ENCODE measurements at places on chromosomes 12 and 14.
A peak's percentile ranks its signal among the peaks of the same experiment; 100 is the strongest.

GRCh38 chr12:85005615-85006014 is 30.5 kb downstream of the TSPAN19 start:
- no peak for DNase-seq

DNA sequence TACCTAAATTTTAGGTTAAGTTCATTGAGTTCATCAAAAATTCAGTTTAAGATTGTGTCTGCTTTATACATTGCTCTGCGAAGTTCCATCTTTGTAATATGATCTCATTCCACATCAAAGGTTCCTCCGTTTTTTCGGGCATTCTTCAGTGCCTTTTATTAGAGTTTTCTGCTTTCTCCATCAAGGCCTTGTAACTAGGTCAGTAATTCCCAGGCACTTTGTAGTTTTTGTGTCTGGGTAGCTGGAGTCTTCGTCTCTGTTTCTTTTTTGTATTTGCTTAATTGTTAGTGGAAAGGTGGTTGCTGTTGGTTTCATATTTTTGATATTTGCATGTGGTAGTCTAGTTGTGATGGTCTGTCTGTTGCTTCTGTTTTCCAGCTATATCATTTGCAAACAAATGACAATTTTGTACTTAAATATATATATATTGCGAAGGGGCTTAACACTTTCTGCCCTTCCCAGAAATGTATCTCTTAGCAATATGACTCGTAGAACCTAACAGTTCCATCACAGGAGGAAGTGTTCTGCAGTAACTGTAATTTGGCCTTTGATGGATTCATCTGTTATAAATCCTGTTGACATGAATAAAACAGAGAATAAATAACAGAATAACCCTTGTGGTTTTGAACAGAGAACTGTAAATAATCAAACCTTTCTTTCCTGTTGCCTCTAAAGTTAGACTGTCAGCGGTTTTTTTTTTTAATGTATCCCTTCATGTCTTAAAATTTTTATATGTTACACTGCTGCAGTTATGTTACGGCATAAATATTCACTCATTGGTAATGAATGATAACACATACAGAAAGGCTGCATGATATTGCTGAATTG is 88.4 kb upstream of the DYNC1H1 start:
- DNase-seq = no peak

DNA sequence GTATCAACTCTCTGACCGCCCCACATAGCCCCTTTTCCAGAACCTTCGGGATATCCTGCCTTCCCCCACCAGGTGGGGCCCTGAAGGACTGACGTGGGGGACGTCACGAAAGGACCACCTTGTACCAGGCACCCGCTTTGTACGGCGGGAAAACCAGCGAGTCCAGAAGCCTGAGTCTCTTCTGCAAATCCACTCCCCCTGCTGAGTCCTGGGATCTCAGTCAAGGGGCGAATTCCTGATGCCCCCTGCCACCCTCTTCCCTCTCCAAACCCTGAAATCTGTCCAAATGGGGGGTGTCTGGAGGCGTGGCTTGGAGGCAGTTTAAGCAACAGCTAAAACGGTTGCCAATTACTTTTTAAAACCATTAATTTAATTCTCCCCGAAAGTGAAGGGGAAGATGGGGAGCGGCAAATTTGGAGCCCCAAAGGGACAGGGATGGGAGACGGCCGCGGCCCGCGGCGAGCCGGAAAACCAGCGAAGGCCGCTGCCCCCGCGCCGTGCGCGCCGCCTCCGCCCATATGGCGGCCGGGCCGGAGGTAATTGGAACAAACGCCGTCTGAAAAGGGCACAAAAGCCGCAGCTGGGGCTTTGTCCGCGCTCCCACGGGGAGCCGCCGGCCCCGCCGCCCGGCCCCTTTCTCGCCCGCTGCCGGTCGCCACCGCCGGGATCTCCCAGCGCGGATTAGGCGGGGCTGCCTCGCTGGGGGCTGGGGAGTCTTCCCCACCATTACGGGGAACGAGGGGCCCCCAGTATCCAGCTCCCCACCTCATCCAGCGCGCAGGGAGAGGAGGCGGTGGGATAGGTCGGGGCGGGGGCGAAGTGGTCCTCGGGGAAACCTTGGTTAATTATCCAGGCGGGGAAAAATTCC is 6.6 kb downstream of the LHX5 start:
- no peak for DNase-seq

- no peak for DNase-seq
Observed at GRCh38 chr14:76101391-76102379, 50.0 kb upstream of the GPATCH2L start.

DNA sequence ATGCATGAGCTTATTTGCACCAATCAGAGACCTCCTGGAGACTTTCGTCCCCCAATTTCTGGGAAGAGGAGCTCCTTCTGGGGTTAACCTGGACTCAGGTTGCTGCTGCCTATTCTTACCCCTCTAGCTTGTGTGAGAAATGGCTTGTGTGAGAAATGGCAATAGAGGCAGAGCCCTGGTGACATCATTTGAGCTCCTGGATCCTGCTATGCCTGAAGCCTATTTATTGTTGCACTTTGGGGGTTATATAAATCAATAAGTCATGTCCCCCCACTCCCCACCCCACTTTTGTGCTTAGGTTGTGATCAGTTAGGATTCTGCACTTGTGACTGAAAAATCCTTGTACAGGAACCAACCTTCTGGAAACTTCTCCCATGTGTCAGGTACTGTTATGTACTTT is 167.2 kb downstream of the ADCK1 start:
- no peak for DNase-seq

DNA sequence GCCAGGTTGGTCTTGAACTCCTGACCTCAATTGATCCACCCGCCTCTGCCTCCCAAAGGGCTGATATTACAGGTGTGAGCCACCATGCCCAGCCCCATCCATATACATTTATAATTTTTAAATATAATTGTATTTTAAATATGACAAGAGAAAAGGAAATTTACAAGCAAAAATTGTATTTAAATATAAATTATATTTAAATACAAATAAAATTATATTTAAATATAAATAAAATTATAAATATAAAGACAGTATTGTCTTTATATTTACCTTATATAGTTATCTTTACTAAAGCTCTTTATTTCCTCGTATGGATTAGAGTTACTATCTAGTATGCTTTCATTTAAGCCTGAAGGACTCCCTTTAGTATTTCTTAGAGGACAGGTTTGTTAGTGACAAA is 11.9 kb upstream of the ATF7 start:
- no peak for DNase-seq

GRCh38 chr12:61348871-61349270 is 911.3 kb upstream of the USP15 start:
- DNase-seq = no peak

DNA sequence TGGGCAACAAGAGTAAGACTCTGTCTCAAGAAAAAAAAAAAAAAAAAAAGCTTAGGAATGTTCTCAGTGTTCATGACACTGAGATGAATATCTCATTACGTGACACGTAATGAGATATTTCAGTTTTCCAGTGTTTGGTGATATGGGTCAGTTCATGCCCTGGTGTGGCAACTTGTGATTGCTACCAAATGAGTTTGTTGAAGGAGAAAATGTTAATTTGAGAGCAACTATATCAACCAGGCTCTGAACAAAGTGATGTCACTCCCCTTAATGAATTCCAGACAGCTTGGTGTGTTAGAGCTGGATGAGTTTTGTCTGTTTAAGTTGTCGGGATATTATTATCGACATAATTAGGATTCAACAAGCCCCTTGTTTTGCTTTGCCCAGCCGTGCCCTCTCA is 211.7 kb downstream of the DPF3 start:
- DNase-seq = no peak

- peak; percentile 21 for DNase-seq
Observed at GRCh38 chr14:91223028-91223783, 21.3 kb downstream of the GPR68 start.

GRCh38 chr12:88726806-88727720 is 146.8 kb upstream of the KITLG start:
- no peak for DNase-seq

DNA sequence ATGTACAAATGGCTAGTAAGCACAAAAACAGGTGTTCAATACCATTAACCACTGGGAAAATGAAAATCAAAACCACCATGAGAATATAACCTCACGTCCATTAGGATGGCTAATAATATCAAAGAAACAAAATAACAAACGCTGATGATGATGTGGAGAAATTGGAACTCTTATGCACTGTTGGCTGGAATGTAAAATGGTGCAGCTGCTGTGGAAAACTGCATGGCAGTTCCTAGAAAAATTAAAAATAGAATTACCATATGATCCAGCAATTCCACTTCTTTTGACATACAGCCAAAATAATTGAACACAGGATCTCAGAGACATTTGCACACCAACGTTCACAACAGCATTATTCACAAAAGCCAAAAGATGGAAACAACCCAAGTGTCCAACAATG is 51.5 kb downstream of the TMPRSS12 start:
- no peak for DNase-seq

- DNase-seq = no peak
Observed at GRCh38 chr12:60278209-60278608, 682.4 kb downstream of the SLC16A7 start.

- no peak for DNase-seq
Observed at GRCh38 chr12:39122562-39123204, 217.3 kb upstream of the CPNE8 start.

GRCh38 chr14:41663473-41663850 is 56.8 kb downstream of the LRFN5 start:
- DNase-seq = no peak

- DNase-seq = no peak
Observed at GRCh38 chr14:89419973-89420482, 3.0 kb upstream of the FOXN3 start.

- DNase-seq = no peak
Observed at GRCh38 chr14:52987042-52987441, 36.2 kb upstream of the FERMT2 start.

DNA sequence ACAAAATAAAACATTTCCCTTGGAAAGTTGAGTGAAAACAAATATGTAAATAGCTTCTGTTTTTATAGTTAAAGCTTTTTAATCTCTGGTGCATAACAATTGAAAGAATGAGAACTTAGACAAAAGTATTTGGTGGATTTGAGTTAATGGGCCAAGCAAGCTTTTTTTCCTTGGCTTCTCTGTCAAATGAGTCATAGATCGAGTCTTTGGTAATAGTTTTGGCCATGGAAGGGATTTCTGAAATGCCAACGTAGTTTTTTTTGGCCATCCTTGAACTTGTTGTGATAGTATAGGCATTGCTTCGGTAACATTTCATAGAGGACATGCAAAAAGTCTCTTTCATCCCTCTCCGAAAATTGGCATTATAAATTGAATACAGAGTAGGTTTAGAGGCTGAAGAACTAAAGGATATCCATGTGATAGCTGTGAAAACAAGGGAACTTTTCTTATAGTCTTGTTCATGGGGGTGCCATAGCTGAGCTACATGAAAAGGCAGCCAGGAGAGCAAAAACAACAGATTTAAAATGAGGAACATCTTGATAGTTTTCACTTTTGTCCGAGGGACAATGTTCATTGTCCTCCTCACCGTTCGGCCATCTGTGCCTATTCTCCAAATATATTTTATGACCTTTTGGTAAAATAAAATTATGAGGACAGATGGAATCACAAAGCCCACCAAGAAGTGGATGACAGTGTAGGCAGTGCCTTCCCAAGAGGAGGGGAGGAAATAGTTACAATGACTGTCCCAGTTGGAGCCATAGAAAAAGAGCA is 34.7 kb downstream of the GPR19 start:
- DNase-seq = no peak

- DNase-seq = no peak
Observed at GRCh38 chr12:106233011-106233410, 14.8 kb downstream of the CKAP4 start.

- DNase-seq = no peak
Observed at GRCh38 chr12:96368233-96368632, 32.0 kb downstream of the CDK17 start.

- DNase-seq = no peak
Observed at GRCh38 chr12:63826006-63826585, 18.4 kb upstream of the SRGAP1 start.

DNA sequence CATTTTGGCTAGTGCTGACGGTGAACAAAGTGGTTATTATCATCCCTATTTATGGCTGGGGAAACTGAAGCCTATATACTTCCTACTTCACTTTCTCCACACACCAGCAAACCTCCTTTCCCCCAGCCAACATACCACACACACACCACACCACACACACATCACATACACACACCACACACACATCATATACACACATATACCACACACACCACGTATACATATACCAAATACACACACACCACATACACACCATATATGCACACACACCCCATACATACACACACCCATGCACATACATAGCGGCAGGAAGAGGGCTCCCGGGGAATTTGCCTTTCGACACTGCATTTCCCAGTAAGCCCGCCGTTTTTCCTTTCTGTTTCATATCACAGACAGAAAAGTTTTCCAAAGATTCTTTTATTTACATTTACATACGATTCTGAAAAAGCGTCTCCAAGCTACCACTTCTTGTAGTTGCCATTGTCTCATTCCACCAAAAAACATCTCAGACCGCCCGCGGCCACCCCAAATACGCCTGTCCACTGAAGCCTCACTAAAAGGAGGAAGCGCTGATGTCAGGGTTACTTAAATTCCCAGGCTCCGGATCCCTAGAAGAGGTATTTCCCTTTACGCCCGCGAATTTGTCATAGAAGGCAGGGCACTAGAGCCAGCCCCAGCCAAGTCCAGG is 823 bp upstream of the RAB5B start:
- no peak for DNase-seq

DNA sequence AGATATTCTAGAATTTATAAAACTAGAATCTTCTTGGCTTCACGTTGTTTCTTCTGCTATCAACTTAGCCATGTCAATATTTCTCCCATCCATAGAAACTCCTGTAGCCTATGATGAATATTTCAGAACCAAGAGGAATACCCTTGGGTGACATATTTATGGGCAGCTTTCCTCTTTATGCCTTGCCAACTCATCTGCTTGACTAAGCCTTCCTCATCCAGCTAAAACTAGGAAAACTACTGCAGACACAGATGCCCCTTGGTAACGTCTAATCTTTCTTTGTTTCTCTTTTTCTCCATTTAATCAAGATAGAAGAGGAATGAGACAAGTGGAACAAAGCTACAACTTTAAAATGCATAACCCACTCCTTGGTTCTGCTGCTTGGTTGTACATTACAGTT is 6.3 kb downstream of the GOLT1B start:
- no peak for DNase-seq

DNA sequence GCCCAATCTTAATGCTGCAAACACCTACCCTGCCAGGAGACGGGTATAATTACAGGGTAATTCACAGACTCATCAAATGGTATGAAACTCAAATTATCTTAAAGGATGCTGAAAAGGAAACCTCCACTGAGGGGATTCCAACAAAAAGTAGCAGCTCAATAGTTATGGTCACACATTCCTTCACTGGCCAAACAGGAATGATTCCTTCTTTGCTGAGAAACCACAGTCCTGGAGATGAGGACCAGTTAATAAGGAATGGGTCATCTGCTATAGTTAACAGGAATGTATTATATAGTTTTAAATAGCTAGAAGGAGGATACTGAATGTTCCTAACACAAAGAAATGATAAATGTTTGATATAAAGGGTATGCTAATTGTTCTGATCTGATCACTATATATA is 136.9 kb downstream of the STXBP6 start:
- DNase-seq = no peak

- DNase-seq = peak; percentile 72
Observed at GRCh38 chr12:109432842-109433304, 44.2 kb downstream of the KCTD10 start.

All from stimulated activated naive CD4-positive, alpha-beta T cell treated with Interleukin-2 at 50 U/mL for 16 hours (primary cell).